Peyer's patch (tissue), 4 donors: ENCODE measurements at places on chromosomes 4 and X.

GRCh38 chr4:6331018-6331417 is 61.4 kb downstream of the WFS1 start:
- H3K27ac ChIP-seq, result no peak overlapping the region
- no peak overlapping the region for H3K4me3 ChIP-seq
- no peak for DNase-seq
- H3K4me1 ChIP-seq, result no peaks in the 10 kb centered on the region

DNA sequence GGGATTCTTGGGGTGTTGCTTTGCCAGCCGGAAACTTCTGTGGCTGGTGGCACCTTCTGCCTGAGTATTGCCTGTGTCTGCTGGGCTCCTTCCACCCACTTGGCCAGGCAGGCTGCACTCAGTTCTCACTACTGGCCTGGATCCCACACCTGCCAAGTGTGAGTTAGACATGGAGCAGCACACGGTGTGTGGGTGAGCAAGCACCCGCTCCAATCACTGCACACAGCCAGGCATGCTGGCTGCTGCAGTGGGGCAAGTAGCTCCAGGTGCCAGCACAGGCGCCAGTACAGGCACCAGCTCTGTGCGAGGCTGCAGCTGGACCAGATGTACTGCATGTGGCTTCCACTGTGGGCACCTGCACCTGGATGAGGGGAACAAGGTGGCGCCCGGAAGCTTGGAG is 23.9 kb downstream of the DCUN1D4 start:
- H3K27ac ChIP-seq, result no peak overlapping the region
- no peaks in the 10 kb centered on the region for H3K4me1 ChIP-seq
- no peak for DNase-seq
- peaks cover 46% of the 10 kb centered on the region for H3K36me3 ChIP-seq

GRCh38 chr4:182188622-182189021 is 54.6 kb upstream of the TENM3 start:
- no peaks in the 10 kb centered on the region for H3K36me3 ChIP-seq
- no peak for DNase-seq
- no peaks in the 10 kb centered on the region for H3K27me3 ChIP-seq
- no peak overlapping the region for H3K4me3 ChIP-seq

GRCh38 chrX:18377796-18378195 is 23.3 kb upstream of the SCML2 start:
- H3K27ac ChIP-seq, result no peak overlapping the region
- no peaks in the 10 kb centered on the region for H3K27me3 ChIP-seq
- H3K4me3 ChIP-seq, result no peak overlapping the region

DNA sequence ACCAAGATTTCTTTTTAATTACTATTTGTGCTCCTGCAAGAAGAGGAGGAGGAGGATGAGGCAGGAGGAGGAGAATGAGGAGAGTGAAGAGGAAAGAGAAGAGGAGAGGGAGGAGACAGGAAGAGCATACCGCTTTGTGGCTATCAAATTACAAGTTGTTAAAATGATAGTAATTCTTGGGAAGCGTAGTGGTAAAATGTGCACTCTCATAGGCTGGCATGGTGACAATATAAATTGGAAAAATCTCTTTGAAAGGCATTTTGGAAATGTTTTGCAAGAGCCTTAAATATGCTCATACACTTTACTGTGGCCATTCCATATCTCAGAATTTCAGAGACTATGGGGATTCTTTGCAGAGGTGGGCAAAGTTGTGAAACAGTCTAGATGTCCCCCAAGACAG is 53.2 kb downstream of the MXRA5 start:
- H3K4me3 ChIP-seq, result no peak overlapping the region
- H3K4me1 ChIP-seq, result no peaks in the 10 kb centered on the region
- H3K27ac ChIP-seq, result no peak overlapping the region
- DNase-seq, result no peak

GRCh38 chr4:90074322-90074886 is 52.8 kb upstream of the CCSER1 start:
- no peaks in the 10 kb centered on the region for H3K27me3 ChIP-seq
- no peak for DNase-seq
- no peak overlapping the region for H3K4me3 ChIP-seq
- H3K4me1 ChIP-seq, result no peaks in the 10 kb centered on the region
- no peaks in the 10 kb centered on the region for H3K36me3 ChIP-seq
- no peak overlapping the region for H3K27ac ChIP-seq

DNA sequence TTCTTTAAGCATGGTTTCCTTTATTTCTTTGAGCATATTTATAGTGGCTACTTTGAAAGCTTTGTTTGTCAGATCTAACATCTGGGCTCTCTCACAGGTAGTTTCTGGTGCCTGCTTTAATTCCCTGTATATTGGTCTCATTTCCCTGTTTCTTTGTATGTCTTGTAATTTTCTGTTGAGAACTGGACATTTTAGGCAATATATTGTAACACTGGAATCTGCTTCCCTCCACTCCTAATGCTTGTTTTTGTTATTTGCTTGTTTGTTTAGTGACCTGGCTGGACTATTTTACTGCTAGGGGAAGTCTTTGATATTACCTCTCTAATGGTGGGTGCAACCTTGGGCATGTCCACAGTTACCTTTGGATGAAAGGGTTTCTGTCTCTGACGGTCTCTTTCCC is 25.0 kb downstream of the BMPR1B start:
- no peaks in the 10 kb centered on the region for H3K36me3 ChIP-seq
- H3K4me1 ChIP-seq, result no peaks in the 10 kb centered on the region
- H3K27ac ChIP-seq, result no peak overlapping the region
- DNase-seq, result no peak
- no peak overlapping the region for H3K4me3 ChIP-seq

- no peak for DNase-seq
- no peaks in the 10 kb centered on the region for H3K27me3 ChIP-seq
- H3K36me3 ChIP-seq, result no peaks in the 10 kb centered on the region
- H3K27ac ChIP-seq, result no peak overlapping the region
Measured at GRCh38 chr4:168646001-168646768, 149.3 kb downstream of the PALLD start.
